ENCODE measurements at places on chromosomes 6 and 20.

- no peak for DNase-seq
Observed at GRCh38 chr6:331622-332521, 39.6 kb downstream of the DUSP22 start.

DNA sequence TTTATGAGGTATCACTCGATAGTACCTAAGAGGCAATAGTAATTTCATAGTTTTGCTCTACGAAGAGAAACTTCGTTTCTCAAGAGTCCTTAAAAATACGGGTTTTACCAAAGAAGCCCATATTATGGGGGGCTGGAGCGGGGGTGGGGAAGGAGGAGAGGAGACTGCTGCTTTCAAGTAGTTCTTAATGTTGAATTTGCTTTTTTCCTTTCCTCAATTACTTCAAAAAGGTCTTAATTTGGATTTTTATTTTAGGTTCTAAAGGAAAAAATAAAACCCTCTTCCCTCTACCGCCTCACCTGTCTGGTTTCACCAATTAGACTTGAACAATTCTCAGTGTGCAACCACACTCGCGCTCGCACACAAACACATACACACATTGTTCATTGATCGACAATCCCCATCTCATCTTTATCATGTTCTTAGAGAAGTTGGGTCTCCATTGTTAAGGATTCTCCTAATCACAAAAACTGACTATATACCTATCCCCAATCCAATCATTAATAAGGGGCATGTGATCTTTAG is 97.2 kb downstream of the HFE start:
- DNase-seq: no peak

DNA sequence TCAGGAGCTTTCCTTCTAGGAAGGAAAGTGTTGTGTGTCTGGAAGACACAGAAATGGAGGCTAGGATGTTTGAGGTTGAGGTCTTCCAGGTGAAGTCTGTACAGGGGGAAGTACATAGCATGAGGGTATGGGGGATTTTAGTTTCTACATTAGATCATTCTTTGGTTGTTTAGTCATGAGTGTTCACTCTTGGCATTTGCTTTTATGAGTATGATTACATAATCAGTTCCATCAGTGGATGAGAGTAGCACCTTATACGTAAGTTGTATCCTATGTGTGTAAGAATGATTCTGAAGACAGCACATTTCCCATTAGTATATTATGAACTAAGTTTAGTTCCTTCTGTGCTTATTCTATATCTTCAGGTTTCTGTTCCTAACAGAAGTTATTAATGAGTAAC is 1.9 kb downstream of the CDYL start:
- peak; percentile 33 for DNase-seq

- DNase-seq: no peak
Observed at GRCh38 chr6:13099771-13100170, 228.6 kb downstream of the TBC1D7 start.

- DNase-seq: no peak
Observed at GRCh38 chr20:18692447-18692846, 104.6 kb downstream of the DTD1 start.

Data from fibroblast of skin of right quadriceps (primary cell).